ENCODE measurements at places on chromosomes 7 and 10.

- no peak for DNase-seq
Measured at GRCh38 chr10:61047081-61047480, 103.1 kb upstream of the RHOBTB1 start.

DNA sequence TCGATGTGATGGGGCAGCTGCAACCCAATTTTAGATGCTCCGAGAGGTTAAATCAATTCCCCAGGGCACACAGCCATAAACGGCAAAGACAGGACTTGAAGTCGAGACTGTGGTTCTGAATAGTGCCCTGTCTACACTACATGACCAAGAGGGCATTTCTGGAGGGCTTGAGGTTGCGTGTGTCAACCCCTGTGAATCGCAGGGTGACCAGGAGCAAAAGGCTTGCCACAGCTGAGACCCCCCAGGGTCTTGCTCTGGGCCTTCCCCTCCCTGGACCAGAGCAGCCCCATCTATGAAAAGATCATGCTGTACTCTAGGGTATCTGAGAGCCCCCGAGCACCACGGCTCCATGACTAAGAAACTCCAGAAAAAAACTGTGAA is 26.8 kb upstream of the RASGEF1A start:
- DNase-seq = no peak

- DNase-seq = no peak
Measured at GRCh38 chr7:28114056-28114455, 66.5 kb downstream of the JAZF1 start.

DNA sequence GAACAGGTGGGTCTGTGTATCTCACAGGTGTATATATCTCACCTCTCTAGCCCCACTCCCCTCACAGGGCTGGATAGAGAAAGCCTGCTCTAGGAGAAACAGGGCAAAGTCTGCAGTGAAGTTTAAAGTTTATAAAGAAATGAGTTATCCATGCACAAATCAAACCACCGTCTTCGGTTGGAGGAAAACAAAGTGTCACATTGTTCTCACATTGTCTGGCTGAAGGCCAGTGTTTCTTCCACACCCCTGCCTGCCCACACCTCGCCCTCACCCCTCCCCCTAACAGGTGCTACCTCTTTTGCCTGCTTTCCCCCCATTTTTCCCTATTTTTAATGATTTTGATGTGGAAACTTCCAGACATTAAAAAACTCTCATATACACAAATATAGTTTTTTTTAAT is 25.8 kb downstream of the AQP1 start:
- DNase-seq = no peak

DNA sequence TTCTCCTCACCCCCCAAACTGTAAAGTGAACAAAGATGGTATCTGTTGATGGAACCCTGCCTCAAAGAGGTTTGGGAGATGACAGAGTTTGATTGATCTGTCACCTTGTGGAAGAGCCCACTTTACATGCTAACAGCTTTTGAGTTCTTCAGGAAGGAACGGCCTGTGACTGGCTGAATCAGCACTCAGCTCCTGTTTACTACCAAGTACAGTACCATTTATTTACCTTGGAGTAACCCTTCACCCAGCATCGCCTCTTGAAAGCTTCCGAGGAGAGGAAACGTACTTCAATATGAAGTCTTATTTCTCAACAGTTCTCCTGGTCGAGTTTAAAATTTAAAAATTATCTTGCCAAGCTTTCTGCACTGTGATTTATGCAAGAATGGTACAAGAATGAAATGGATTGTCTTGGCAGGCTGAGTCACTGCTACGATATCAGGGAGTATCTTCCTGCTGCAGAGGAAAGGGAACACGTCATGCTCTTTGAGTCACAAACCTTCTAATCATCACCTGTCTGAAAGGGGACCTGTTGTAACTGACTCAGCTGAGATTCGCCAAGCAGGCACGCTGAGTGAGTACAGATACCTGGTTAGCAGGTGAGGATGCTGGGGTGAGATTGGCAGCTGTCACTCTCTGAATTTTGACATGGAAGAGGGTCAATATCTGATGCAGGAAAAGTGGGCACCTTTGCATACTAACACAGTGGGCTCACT is 30.1 kb downstream of the KLF6 start:
- peak; percentile 99 for DNase-seq

DNA sequence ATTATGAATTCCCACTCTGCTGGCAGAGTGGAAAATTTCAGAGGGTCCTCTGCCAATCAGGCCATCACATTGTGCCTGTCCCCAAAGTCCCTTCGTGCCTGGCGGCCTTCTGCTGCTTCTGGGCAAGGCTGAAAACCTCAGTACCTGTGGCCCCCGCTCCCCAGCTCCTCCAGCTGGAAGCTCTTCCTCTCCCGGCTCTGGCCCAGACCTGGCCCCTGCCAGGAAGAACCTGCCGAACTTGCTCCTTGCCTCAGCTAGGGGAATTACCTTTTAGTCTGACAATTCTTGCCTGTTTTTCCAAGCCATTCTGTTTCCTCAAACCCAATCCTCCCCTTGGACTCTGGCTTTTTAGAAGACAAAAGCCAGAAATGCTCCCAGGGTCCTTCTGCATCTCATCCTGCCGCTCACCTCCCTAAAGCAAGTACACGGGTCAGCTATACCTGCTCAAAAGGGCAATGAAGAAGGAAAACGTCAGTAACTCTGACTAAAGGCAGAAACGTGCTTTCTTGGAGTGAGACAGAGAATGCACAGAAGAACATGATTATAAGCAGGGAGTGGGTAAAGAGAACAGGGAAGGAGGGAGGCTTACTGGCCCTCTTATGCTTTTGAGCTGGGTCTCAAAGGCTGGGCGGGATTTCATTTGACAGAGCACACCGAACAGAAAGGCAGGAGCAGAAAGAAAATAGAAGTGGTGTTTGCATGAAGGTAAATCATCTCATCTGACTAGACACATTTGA is 28.1 kb upstream of the TRIL start:
- DNase-seq = no peak
